ENCODE measurements at places on chromosomes 12 and 14.

DNA sequence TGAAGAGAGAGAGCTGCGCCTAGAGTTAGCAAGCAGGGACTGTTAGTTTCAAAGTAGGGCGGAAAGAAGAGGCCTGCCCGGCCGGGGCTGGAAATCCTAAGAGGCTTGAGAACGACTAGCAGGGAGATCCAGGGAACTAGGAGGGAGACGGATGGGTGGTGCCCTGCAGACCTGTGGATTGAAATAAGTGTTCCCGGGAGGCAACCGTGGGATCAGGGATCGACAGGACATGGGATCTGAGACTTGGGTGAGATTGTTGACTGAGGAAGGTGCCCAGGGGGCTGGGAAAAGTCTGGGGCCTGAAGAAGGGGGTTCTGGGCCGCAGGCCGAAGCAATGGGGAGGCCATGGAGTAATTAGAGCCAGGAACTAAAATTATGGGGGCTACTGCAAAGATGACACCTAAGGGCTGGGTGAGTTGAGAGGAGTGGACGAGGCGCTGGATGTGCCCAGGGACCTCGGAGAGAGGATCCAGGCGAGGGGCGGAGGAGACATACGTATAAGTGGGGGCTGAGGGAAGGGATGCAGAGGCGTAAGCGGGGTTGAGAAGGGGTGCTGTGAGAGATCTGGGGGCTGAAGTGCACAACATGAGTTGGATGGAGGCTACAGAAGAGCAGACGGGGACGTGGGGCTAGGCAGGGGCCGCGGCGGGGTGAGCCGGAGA lies 635 bp downstream of the LTA4H start:
- no peak for DNase-seq

- no peak for DNase-seq
Measured at GRCh38 chr12:25793196-25793595, 165.3 kb upstream of the RASSF8 start.

DNA sequence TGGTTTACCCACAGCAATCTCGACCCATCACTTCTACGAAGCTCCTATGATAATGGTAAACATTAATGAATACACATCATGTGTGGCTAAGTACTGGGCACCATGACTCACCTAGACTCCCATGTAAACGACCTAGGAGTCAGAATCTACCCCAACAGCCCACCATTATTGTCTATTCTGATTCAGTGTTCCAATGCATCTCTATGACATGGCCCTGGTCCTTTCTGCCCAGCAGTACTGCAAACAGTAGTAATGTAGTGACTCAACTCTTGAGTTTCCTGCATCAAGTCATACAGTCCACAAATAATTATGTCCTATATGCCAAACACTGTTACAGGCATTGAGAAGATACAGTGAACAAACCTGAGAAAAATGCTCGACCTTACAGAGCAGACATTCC lies 14.6 kb downstream of the GTF2A1 start:
- DNase-seq, result no peak

DNA sequence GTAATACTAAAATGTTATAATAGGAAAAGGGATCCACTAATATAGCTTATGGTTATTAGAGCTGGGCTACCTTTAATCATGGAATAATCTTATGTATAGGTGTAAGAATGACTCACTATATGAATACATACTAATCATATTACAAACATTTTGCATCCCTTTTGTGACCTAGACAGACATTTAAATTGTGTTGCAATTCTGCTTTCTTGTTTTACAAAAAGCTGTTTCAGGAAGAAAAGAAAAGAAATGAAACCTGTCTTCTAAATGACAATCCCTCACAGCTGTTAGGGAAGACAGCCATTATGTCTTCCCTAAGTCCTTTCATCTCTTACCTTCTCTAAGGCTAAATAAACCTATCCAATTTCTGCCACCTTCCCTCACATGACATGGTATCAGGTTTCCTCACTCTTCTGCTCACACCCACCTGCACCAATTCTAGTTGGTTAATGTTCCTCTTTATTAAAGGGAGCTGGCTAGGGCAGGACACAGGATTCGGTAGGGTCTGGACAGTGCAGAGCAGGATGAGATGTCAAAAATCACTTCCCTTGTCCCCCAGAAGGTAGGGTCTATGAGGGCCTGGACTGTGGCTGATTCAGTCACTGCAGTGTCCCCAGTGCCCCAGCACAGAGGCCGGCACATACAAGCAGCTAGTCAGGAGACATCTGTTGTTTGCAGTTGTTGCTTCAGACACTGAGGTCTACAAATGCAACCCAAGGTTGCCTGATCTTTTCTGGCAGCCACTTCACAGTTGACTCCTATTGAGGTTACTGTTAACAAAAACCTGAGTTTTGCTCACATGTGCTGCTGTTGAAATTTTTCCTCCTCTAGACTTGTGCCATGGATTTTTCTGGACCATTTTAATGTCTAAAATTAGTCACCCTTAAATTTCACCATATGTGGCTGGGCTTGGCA lies 3.7 kb downstream of the DHRS7 start:
- DNase-seq, result no peak

DNA sequence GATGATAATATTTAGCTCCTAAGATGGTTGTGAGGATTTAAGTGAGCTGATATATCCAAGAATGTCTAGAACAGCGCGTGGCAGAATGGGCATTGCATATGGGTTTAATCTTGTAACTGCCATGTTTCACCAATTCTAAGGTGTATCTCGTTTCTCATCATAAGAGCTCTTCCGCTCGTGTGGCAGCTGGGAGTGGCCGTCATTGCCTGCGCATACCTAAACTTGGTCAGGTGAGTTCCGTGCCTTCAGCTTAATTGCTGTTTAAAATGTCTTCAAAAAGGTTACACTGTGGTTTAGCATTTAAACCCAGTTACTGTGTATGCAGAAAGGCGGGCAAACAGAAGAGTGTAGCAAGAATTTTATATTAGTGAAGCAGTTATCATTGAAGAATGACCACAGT lies 4.5 kb upstream of the AQP2 start:
- DNase-seq, result no peak

DNA sequence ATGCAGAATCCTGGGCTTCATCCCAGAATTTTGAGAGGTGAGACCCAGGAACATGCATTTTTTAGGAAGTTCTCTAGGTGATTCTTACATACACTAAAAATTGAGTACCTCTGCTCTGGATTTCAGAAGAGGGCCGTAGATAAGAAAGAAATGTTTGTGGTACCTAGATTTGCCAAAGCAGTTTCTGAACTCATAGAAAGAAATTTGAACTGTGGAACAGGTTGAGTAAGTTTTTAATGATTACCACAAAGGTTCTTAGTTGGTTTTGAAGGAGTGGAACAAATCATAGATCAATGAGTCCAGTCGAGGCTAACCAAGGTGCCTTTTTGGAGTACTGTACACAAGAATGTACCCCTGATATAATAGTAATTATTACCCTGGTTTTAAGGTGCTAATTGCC lies 24.9 kb downstream of the TTLL5 start:
- no peak for DNase-seq

DNA sequence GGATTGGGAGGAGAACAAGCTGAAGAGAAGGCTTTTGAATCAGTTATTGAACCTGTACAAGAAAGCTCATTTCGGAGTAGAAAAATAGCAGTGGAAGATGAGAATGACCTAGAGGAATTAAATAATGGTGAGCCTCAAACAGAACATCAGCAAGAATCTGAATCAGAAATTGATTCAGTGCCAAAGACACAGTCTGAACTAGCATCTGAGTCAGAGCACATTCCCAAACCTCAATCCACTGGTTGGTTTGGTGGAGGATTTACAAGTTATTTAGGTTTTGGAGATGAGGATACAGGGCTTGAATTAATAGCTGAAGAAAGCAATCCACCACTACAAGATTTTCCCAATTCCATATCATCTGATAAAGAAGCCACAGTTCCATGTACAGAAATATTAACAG lies 13.5 kb downstream of the MIA2 start:
- no peak for DNase-seq

DNA sequence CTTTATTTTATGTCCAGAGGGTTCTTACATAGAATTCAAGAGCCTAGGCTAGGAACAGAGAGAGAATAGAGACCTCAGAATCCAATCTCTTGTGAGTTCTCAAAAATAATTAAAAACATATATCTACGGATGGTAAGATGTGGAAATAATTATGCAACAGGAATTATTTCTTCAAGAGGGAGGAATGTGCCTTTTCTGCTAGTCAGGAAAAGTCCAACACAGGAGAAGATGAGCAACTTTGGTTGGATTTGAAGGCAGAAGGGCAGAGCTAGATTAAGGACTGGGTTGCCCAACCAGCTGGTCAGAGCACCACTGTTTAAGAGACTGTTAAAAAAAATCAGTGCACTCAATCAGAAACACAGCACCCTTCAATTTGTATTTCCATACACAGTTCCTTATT lies 365.5 kb downstream of the ETNK1 start:
- DNase-seq, result no peak

DNA sequence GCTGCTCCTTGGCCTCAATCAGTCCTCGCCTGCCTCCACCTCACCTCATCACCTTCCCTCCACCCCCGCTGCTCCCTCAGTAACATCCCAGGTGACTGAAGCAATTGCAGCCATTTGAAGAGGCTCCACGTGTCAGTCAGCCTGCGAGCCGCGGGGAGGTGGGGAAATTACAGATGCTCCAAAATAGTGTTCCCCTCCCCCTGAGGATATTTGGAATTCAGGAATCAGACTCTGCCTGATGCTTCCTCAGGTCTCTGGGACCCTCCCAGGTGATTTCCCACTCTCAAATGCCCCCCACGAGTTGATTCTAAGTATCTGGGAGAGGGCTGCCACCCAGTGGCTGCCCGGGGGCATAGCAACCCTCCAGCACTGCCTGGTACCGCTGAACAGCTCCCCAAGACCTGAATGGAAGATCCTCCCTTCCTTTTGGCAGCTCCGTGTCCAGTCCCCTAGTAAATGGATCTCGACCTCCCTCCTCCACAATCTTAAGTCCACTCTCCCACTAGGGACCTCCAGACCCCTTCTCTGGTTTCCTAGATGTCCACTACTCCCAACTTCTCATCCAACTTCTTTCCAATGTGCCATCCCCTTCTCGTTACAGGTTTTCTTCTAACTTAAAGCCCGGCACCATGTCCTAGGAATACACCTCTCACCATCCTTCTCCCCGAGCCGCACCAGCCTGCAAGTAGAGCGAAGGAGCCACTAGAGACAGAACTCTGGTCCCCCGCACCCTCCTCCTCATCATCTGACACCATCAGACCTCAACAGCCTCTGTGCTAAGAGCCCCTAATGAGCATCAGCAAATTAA lies 1.4 kb upstream of the ASIC1 start:
- DNase-seq, result peak; percentile 39

- DNase-seq, result no peak
Measured at GRCh38 chr12:63103494-63104131, 47.4 kb downstream of the AVPR1A start.

- DNase-seq, result no peak
Measured at GRCh38 chr12:89023936-89024335, 328.4 kb downstream of the DUSP6 start.

- DNase-seq, result peak; percentile 65
Measured at GRCh38 chr12:6867413-6868210, at the start of gene TPI1. TSS of gene TPI1 (plus strand) at chr12:6867531. CDS start at chr12:6867567, 36 bp downstream.
